Upper lobe of left lung (tissue), 6 donors: ENCODE measurements at places on chromosomes 12 and 14. TPM values are rescaled to one million over a fixed set of nuclear protein-coding genes. Genes with fewer than 3 reads are reported as not detected.

KRT83 gene
- total RNA-seq, result not detected

PLBD2 gene
- total RNA-seq, result 35.6 TPM

CPNE6 gene
- total RNA-seq, result not detected

PRPH gene
- total RNA-seq, result not detected

FOXN3 gene
- 104 TPM for total RNA-seq

CEBPE gene
- not detected for total RNA-seq

VRTN gene
- total RNA-seq, result not detected

TXNRD1 gene
- 155 TPM for total RNA-seq
